NCI-H1092 treated with DMSO at 0.1 percent for 48 hours (cell line): ENCODE measurements at places on chromosomes 3 and 15.
A peak's percentile ranks its signal among the peaks of the same experiment; 100 is the strongest.

- DNase-seq: no peak
These were observed 283.9 kb downstream of the GRM7 start for GRCh38 chr3:7144697-7145308.

DNA sequence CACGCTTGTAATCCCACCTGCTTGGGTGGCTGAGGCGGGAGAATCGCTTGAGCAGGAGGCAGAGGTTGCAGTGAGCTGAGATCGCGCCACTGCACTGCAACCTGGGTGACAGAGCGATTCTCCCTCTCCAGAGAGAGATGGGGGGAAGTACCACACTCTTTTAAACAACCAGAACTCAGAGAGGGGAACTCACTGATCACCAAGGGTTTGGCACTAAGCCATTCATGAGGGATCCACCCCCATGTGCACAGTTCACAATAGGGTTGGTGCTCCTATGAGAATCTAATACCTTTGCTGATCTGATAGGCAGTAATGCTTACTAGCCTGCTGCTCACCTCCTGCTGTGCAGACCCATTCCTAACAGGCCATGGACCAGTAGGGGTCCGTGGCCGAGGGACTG lies 51.6 kb downstream of the QTRT2 start:
- no peak for DNase-seq

- DNase-seq: no peak
These were observed 30.9 kb downstream of the CCNL1 start for GRCh38 chr3:157128771-157129681.

- no peak for DNase-seq
These were observed 5.0 kb downstream of the VGLL4 start for GRCh38 chr3:11638495-11639358.

GRCh38 chr3:177451301-177451750 lies 254.0 kb upstream of the TBL1XR1 start:
- DNase-seq: no peak

DNA sequence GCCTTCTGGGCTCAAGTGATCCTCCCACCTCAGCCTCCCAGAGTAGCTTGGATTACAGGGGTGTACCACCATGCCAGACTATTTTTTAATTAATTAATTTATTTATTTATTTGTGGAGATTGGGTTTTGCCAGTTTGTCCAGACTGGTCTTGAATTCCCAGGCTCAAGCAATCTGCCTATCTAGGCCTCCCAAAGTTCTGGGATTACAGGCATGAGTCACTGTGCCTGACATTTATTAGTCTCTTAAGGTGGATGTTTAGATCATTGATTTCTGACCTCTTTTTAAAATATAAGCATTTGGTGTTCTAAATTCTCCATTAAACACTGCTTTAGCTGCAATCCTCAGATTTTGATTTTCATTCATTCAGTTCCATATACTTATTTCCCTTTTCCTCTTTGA lies 15.6 kb downstream of the FBXW12 start:
- no peak for DNase-seq

DNA sequence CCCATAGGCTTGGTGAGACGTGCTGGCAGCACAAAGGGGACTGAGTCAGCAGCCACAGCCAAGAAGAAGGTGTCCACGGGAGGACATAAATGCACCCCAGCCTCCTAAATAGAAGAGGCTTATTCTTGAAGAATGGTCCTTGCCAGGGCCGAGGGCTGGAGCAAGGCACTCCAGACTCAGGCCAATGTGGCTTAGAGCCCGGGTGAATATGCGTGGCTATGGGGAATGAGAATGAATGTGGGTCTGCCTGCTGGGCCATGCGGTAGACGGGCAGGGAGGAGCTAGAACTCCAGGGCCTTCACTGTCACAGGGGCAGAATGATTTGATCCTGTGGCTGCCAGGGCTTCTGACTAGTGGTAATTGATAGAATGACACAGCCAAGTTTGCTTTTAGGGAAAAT lies 34.0 kb downstream of the DHX30 start:
- no peak for DNase-seq

DNA sequence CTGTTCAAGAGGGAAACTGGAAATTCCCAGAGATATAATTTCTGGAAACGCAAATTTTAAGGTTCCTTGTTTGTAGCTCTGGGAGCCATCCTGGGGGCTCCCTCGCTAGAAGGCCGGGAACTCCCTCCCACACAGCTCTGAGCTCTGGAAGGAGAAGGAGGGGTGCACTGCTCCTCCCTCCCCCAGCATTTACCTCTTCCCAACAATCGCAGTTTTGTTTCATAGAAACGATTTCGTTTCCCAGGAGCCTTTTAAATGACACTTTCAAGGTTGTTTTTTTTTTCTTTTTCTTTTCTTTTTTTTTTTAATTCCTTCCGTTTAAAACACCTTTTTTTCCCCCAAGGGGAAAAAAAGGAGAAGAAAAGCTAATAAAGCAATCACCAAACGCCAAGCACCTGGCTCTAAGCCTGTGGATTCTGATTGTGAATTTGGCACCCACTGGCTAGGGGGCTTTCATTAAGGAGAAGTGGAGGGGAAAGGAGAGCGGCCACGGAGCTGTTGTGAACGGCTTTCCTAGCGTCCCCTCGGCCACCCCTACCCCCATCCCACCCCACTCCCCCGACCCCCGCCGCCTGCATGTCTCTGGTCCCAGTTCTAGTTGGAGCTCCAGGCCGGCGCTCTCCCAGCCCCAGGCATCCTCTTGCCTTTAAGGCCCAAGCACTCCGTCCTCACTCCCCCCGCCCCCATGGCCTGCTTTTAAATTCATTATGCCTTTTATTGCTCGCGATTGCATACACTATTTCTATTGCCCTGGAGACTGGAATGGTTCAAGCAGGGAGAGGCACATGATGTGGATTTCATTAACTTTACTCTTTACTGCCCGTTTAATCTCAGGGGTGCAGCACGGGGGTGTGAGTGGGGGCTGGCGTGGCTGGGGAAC lies 13.6 kb upstream of the CCDC33 start:
- peak; percentile 84 for DNase-seq
